Kasumi-1 (cell line): ENCODE measurements at places on chromosomes 4 and X.

DNA sequence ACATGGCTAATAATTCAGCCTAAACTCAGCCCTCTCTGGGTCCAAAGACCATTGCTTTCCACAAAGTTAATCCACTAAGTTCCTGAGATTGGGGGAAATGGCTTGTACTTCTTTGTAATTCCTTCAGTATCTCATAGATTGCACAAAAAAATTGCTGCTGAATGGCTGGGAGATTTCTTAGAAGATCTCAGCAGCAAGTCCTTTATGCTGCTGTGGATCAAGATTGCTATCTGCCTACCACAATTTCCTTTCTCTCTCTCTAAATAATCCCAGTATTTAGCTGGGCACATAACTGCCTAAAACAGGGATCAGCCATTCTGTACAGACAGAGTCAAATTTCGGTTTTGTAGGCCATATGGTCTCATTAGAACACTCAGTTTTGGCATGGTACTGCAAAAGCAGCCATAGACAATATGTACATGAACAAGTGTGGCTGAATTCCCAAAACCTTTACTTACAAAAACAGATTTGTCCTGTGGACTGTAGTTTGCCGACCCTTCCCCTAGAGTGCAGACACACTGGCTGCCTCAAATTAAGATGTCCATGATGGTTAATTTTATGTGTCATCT, 18.5 kb upstream of the HOPX start:
- no peak for DNase-seq

- DNase-seq: no peak
These were observed 41.7 kb downstream of the FAM53A start for GRCh38 chr4:1642196-1642951.

DNA sequence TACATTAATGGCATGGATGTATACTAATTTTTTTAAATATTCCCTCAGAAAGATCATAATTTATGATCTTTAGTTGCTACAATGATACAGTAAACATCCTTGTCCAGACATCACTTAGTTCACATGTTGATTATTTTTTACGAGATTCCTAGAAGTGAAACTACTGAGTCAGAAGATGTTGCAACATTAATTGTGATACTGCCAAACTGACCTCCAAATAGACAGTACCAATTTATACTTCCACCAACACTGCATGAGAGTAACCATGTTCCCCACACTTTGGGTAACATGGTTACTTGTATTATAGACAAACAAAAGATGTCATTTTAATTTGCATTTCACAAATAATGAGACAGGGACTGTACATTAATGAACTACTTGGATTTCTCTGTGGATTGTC, 19.6 kb downstream of the RCHY1 start:
- no peak for DNase-seq

GRCh38 chr4:74267998-74268606, 40.2 kb upstream of the EPGN start:
- no peak for DNase-seq

DNA sequence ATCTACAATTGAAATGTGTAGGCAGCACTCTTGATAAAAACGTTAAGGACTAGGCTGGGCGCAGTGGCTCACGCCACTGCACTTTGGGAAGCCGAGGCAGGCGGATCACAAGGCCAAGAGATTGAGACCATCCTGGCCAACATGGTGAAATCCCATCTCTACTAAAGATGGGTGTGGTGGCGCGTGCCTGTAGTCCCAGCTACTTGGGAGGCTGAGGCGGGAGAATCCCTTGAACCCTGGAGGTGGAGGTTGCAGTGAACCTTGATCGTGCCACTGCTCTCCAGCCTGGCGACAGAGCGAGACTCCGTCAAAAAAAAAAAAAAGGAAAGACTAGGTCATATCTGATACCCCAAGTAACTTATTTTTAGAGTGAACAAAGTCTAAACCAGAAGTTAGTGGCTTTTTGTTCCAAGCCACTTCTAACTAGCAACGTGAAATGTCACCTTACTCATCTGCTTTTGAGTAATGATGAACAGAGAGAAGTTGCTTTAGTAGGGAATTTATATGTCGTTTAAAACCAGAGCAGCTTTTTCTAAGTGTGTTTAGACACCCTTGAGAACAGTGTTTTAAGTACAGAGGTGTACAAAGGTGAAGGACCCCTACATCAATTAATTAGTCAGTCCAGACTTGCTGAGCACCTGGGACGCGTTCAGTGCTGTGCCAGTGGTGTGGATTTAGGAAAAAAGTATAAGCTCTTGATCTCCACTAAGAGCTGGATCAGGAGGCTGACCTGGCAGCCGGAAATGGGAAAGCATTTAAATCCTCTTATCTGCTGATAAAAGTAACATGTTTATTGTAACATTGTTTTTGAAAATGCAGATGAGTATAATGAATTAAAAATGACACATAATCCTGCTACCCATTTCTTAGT, 23.5 kb downstream of the SPRY1 start:
- no peak for DNase-seq

- no peak for DNase-seq
These were observed 61.9 kb downstream of the PRSS12 start for GRCh38 chr4:118290951-118291350.

- DNase-seq: no peak
These were observed 21.4 kb downstream of the DHRSX start for GRCh38 chrX:2479420-2479780.

DNA sequence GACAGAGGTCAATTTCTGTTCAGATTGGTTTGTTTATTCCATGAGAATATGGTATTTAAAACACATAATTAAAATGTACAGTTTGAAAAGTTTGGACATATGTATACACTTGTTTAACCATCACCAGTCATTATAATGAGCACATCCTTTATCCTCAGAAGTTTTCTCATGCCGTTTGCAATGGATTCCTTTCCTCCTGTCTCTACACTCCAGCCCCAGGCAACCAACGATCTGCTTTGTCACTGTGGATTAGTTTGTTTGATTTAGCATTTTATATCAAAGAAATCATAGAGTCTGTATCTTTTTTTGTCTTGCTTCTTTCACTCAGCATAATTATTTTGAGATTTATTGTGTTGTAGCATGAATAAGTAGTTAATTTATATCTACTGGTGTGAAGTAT, 243.0 kb upstream of the TRAM1L1 start:
- DNase-seq: no peak

DNA sequence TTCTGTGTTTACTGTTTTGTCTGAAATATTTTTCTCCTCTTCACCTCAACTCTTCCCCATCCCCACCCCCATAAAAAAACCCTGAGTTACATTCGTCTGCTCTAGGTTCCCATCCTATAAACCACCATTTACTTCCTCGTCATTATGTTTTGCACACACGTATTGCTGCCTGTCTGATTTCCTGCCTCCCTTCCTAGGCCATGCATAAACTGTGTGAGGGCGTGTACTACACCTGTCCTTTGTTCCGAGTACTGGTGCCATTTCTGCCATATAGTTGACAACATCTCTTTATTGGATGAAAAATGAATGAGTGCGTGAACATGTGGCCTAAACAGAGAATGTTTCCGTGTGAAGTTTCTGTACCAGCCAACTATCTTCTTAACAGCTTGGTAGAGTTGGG, 258.5 kb upstream of the FAT1 start:
- DNase-seq: no peak

GRCh38 chr4:39046249-39046648, 14.0 kb upstream of the TMEM156 start:
- peak; percentile 60 for DNase-seq

GRCh38 chr4:146329050-146329716, 114.8 kb downstream of the REELD1 start:
- DNase-seq: no peak

- no peak for DNase-seq
These were observed 80.2 kb downstream of the GRIA2 start for GRCh38 chr4:157300701-157301100.

- no peak for DNase-seq
These were observed 72.9 kb downstream of the MED28 start for GRCh38 chr4:17687237-17687857.

DNA sequence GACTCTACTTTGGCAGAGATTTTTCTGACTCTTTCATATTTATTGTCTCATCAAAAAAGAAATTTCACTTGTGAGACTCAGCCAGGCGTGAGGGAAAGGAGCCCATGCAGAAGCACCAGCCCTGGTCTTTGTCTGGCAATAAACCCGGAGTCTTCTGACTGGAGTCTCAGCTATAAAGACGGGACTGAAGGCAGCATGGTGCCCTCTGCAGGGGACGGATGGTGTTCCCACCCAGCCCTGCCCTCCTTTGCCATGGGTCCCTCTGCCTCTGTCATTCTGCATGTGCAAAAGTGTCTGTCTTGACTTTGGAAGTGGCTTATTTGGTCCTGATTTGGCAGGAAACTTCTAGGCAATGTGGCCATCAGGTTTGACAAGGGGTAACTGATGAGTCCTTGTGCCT, 14.2 kb downstream of the ZNF185 start:
- DNase-seq: peak; percentile 12

GRCh38 chr4:127131527-127131926, 501.2 kb upstream of the INTU start:
- no peak for DNase-seq
